SJCRH30 (cell line): ENCODE measurements at places on chromosomes 16 and 17. TPM values are rescaled to one million over a fixed set of nuclear protein-coding genes. Genes with fewer than 3 reads are reported as not detected.

DNA sequence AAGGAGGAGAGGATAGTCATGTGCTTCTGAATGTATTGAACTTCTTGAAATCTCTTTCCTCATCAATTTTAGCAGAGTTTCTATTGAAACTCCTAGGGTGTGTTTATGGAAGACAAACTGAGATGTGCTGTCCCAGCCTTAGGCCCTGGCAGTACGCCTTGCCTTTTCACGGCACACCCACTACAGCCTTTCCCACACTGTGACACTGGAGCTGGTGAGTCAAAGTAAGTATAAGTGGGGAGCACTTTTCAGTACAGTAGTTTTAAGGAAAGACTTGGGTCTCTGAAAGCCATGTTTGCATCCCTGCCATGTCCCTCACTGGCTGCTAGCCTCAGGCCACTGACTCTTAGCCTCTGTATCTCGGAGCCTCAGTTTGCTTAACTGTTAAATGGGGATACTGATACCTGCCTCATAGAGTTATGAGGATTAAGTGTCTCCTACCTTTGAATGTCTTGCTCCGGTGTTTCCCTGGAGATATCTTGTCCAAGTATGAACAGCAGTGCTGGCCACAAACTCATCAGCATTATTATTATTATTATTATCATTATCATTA is 144.7 kb upstream of the CRHR1 start:
- H3K4me1 ChIP-seq, result no peaks in the 10 kb centered on the region
- no peaks in the 10 kb centered on the region for H3K27me3 ChIP-seq
- DNase-seq, result no peak
- H3K27ac ChIP-seq, result no peak overlapping the region
- H3K4me3 ChIP-seq, result no peak overlapping the region

- peaks cover 13% of the 10 kb centered on the region; the same call in 1 of the 2 replicates for H3K4me1 ChIP-seq
- no peak for DNase-seq
- peak overlapping the region; percentile 93 for H3K4me3 ChIP-seq
- H3K27ac ChIP-seq, result peak overlapping the region; percentile 63
- H3K27me3 ChIP-seq, result no peaks in the 10 kb centered on the region
- H3K36me3 ChIP-seq, result peaks cover 25% of the 10 kb centered on the region
These were observed 2.2 kb downstream of the TELO2 start for GRCh38 chr16:1495211-1495888.

TSPOAP1 gene
- 0.53 and 0.58 TPM in 2 replicates for total RNA-seq

TEKT5 gene
- total RNA-seq, result 0.12 TPM in 1 of 2 replicates, not detected in the other

DNA sequence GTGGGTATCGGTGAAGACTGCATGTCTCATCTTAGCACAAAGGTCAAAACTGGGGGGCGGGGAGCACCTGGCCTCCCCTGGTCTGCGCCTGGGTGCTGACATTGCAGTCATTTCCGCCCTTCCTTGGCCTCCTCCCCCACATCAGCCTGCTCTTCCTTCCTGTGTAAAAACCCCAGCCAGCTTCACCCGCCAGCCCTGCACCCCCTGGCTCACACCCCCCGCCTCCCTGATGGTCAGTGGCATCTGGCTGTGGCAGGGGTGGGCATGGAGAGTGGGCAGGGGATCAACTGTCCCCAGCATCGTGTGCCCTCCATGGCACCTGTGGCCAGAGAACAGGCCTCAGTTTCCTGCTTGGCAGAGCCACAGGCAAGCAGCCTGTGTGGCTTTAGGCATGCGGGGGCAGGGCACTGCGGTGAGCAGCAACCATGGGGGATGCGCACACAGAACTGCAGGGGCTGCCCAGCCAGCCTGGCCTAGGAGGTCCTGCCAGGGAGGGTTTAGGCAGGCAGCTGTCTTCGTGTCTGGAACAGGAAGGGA is 26.5 kb upstream of the LASP1NB start:
- DNase-seq, result no peak
- no peak overlapping the region for H3K27ac ChIP-seq
- H3K36me3 ChIP-seq, result peaks cover 9% of the 10 kb centered on the region
- peaks cover 24% of the 10 kb centered on the region for H3K4me1 ChIP-seq
- no peaks in the 10 kb centered on the region for H3K27me3 ChIP-seq

TPSG1 gene
- total RNA-seq, result not detected in 2 replicates

DNA sequence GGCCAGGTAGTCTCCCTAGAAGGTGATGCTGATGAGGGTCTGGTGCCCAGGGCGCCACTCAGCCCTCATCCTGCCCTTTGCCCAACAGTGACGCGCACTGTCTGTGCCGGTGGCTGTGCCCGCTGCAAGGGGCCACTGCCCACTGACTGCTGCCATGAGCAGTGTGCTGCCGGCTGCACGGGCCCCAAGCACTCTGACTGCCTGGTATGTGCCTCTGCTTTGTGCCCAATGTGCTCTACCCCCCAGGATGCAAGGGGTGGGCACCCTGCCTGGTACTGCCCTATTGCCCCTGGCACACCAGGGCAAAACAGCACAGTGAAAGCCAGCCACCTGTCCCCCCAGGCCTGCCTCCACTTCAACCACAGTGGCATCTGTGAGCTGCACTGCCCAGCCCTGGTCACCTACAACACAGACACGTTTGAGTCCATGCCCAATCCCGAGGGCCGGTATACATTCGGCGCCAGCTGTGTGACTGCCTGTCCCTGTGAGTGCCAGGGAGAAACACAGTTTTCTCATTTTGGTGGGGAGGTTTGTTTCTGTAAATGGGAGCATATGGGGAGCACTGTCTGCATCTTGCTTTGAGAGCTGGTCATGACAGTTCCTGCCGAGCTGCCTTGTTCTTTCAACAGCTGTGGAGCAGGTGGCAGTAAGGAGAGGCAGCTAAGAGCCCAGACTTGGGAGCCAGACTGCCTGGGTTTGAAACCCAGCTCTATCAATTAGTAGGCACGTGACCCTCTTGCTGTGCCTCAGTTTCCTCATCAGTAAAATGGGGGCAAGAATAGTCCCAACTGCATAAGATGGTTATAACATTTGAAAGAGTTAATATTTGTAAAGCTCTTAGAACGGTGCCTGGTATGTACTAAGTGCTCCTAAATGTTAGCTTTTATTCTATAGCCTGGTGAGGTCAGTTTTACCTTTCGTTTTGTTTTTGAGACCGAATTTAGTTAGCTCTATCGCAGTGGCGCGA is 10.4 kb downstream of the ERBB2 start:
- no peak for DNase-seq
- no peaks in the 10 kb centered on the region for H3K4me1 ChIP-seq
- no peak overlapping the region for H3K4me3 ChIP-seq
- no peak overlapping the region for H3K27ac ChIP-seq
- H3K27me3 ChIP-seq, result no peaks in the 10 kb centered on the region

- H3K4me3 ChIP-seq, result no peak overlapping the region
- DNase-seq, result no peak
- H3K36me3 ChIP-seq, result no peaks in the 10 kb centered on the region
- H3K27me3 ChIP-seq, result no peaks in the 10 kb centered on the region
These were observed 20.5 kb downstream of the ST3GAL2 start for GRCh38 chr16:70418274-70418992.

- no peaks in the 10 kb centered on the region for H3K27me3 ChIP-seq
- DNase-seq, result no peak
- no peaks in the 10 kb centered on the region for H3K4me1 ChIP-seq
- H3K36me3 ChIP-seq, result no peaks in the 10 kb centered on the region
These were observed 62.4 kb upstream of the FA2H start for GRCh38 chr16:74837056-74837455.

- H3K27me3 ChIP-seq, result no peaks in the 10 kb centered on the region
- no peak overlapping the region for H3K27ac ChIP-seq
- no peak for DNase-seq
- H3K36me3 ChIP-seq, result no peaks in the 10 kb centered on the region
- peaks cover 2% of the 10 kb centered on the region; the same call in 1 of the 2 replicates for H3K4me1 ChIP-seq
These were observed 87.8 kb upstream of the CDH5 start for GRCh38 chr16:66278604-66279262.

DNA sequence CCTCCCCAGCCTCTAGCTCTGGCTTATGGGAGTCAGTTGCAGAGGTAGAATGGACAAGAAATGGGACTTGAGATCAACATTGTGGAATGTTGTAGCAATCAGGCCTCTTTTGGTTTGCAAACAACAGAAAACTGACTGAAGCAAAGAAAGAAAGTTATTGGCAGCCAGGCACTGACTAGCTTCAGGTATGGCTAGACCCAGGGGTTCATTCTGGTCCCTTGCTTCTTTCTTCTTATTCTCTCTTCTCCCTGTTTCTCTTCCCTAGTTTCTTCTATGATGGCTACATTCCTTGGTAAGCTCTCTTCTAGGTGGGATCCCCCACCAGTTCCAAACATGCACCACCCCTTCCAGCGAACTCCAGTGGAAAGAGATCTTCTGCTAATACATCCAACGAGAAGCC is 154.3 kb downstream of the CPPED1 start:
- no peaks in the 10 kb centered on the region for H3K27me3 ChIP-seq
- H3K4me1 ChIP-seq, result no peaks in the 10 kb centered on the region
- no peaks in the 10 kb centered on the region for H3K36me3 ChIP-seq
- no peak for DNase-seq

DNA sequence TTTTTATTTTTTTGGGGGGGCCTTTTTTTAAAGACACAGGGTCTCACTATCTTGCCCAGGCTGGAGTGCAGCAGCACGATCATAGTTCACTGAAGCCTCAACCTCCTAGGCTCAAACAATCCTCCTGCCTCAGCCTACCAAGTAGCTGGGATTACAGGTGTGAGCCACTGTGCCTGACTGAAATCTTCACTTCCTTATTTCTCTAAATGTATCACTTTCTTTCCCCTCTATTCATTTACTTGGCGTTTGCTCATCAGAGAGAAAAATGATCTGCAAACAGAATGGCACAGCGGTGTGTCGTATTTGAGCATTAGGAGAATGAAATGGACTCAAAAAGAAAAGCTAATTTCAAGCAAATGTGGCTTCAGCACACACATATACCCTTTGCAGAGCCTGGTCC is 44.3 kb upstream of the CDH5 start:
- no peaks in the 10 kb centered on the region for H3K36me3 ChIP-seq
- H3K4me3 ChIP-seq, result no peak overlapping the region
- no peak overlapping the region for H3K27ac ChIP-seq
- H3K27me3 ChIP-seq, result no peaks in the 10 kb centered on the region
- peaks cover 15% of the 10 kb centered on the region for H3K4me1 ChIP-seq
- no peak for DNase-seq

DNA sequence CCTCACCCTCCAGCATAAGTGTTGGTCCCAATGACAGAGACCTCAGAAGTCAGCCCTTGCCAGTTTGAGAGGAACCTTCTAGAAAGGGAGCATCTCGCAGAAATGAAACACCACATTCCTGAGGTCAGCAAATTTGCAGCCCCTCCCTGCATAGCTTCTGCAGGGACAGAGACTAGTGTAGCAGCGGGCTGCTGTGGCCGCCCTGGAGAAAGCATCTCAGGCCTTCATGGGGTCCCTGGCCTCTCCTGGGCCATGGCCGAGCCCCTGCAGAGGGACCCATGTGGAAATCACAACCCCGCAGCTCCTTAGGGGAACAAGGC is 11.4 kb downstream of the HS3ST6 start:
- no peaks in the 10 kb centered on the region for H3K36me3 ChIP-seq
- H3K4me1 ChIP-seq, result peaks cover 11% of the 10 kb centered on the region
- H3K4me3 ChIP-seq, result no peak overlapping the region
- peaks cover 45% of the 10 kb centered on the region for H3K27me3 ChIP-seq

MYH2 gene
- 0.04 TPM in 1 of 2 replicates, not detected in the other for total RNA-seq

CORO1A gene
- 5.6 and 7.0 TPM in 2 replicates for total RNA-seq

GRCh38 chr17:31112001-31112661 is 17.4 kb downstream of the NF1 start:
- H3K4me3 ChIP-seq, result no peak overlapping the region
- H3K36me3 ChIP-seq, result peaks cover 11% of the 10 kb centered on the region; the same call in 1 of the 2 replicates
- H3K27ac ChIP-seq, result no peak overlapping the region
- peaks cover 3% of the 10 kb centered on the region; the same call in 1 of the 2 replicates for H3K4me1 ChIP-seq
- H3K27me3 ChIP-seq, result no peaks in the 10 kb centered on the region

- H3K4me1 ChIP-seq, result peaks cover 4% of the 10 kb centered on the region; the same call in 1 of the 2 replicates
- DNase-seq, result no peak
- peaks cover 41% of the 10 kb centered on the region for H3K36me3 ChIP-seq
- no peaks in the 10 kb centered on the region for H3K27me3 ChIP-seq
- no peak overlapping the region for H3K27ac ChIP-seq
These were observed 35.5 kb downstream of the UBN1 start for GRCh38 chr16:4882633-4883285.

- H3K36me3 ChIP-seq, result no peaks in the 10 kb centered on the region
- no peaks in the 10 kb centered on the region for H3K4me1 ChIP-seq
- no peak for DNase-seq
These were observed 17.5 kb downstream of the OTOP3 start for GRCh38 chr17:74953134-74953687.

GGT6 gene
- total RNA-seq, result not detected in 2 replicates

HERPUD1 gene
- total RNA-seq, result 69.5 and 103 TPM in 2 replicates

DNA sequence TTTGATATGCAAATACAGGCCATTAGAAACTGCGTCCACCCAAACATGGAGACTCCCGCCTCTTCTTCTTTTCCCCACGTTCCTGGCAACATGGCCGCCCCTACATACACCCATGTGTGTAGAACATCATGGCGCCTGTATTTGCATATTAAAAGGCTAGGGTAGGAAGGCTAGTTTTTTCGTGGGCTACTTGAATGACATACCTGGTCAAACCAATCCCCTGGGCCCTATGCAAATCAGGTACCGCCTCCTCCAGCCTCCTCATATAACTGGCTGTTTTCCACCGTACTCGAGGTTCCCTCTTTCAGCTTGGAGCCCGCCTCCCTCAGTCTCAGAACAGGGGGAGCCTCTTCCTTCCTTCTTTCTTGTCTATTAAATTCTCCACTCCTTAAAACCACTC is 840 bp upstream of the CD300LB start:
- peaks cover 20% of the 10 kb centered on the region for H3K27me3 ChIP-seq
- DNase-seq, result peak; percentile 3
- no peak overlapping the region for H3K4me3 ChIP-seq
- H3K36me3 ChIP-seq, result no peaks in the 10 kb centered on the region

SP6 gene
- total RNA-seq, result not detected in 2 replicates

GRCh38 chr16:24174504-24174903 is 81.6 kb upstream of the CACNG3 start:
- no peak for DNase-seq
- no peaks in the 10 kb centered on the region for H3K4me1 ChIP-seq
- no peaks in the 10 kb centered on the region for H3K27me3 ChIP-seq
- H3K36me3 ChIP-seq, result no peaks in the 10 kb centered on the region
- H3K4me3 ChIP-seq, result no peak overlapping the region

DNA sequence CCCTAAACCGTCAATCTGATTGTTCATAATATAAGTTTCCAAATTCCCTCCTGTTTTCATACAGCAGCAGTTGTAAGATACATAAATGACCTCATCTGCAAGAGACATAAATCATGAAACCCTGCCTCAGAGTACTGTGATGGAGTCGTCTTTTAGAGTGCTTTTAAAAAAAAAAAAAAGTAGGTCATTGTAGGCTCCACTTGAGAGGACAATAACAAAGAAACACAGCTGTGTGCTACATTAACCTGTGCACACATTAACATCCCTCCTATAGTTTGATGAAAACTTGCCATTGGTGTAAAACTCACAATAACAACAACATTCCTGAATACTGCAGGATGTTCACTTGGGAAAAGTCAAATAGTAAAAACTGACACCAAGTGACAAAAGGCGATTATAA is 56.5 kb downstream of the XPO6 start:
- DNase-seq, result no peak
- H3K36me3 ChIP-seq, result peaks cover 50% of the 10 kb centered on the region
- H3K27ac ChIP-seq, result no peak overlapping the region
- no peaks in the 10 kb centered on the region for H3K4me1 ChIP-seq
- H3K27me3 ChIP-seq, result no peaks in the 10 kb centered on the region
- no peak overlapping the region for H3K4me3 ChIP-seq

GRCh38 chr16:5064915-5065314 is 841 bp downstream of the C16orf89 start:
- H3K27ac ChIP-seq, result no peak overlapping the region
- no peak for DNase-seq
- H3K4me1 ChIP-seq, result no peaks in the 10 kb centered on the region

GRCh38 chr17:78325076-78325687 is 34.7 kb downstream of the SOCS3 start:
- no peaks in the 10 kb centered on the region for H3K36me3 ChIP-seq
- no peak for DNase-seq
- H3K4me1 ChIP-seq, result peaks cover 34% of the 10 kb centered on the region
- peak overlapping the region; percentile 38; the same call in 1 of the 2 replicates for H3K27ac ChIP-seq
- H3K4me3 ChIP-seq, result no peak overlapping the region
